ENCODE measurements at places on chromosomes 13 and 19.

- no peak for DNase-seq
- no peak overlapping the region for H3K4me3 ChIP-seq
- no peak overlapping the region for H3K27ac ChIP-seq
- peaks cover 7% of the 10 kb centered on the region for H3K4me1 ChIP-seq
- no peaks in the 10 kb centered on the region for H3K36me3 ChIP-seq
- peaks cover 59% of the 10 kb centered on the region for H3K27me3 ChIP-seq
Observed at GRCh38 chr19:1691589-1692290, 39.3 kb upstream of the TCF3 start.

DNA sequence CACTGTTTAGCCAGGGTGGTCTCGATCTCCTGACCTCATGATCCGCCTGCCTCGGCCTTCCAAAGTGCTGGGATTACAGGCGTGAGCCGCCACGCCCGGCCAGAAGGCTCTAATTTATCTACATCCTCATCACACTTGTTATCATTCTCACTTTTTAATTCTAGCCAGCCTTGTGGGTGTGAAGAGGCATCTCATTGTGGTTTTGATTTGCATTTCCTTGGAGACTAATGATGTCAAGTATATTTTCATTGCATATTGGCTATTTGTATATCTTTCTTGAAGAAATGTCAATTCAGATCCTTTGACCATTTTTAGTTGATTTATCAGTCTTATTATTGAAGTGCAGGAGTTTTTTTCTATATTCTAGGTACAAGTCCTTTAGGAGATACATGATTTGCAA lies 27.7 kb upstream of the HIF3A start:
- H3K4me1 ChIP-seq: peaks cover 11% of the 10 kb centered on the region
- H3K36me3 ChIP-seq: peaks cover 5% of the 10 kb centered on the region
- no peak for DNase-seq
- H3K4me3 ChIP-seq: no peak overlapping the region
- no peak overlapping the region for H3K27ac ChIP-seq

GRCh38 chr19:30226464-30227011 lies 145.6 kb upstream of the ZNF536 start:
- H3K36me3 ChIP-seq: no peaks in the 10 kb centered on the region
- no peak for DNase-seq
- H3K4me1 ChIP-seq: peaks cover 15% of the 10 kb centered on the region
- peak overlapping the region; percentile 92 for H3K4me3 ChIP-seq
- H3K27ac ChIP-seq: no peak overlapping the region

GRCh38 chr19:17402982-17403855 lies 2.2 kb downstream of the BST2 start:
- H3K36me3 ChIP-seq: peaks cover 31% of the 10 kb centered on the region
- peaks cover 40% of the 10 kb centered on the region for H3K4me1 ChIP-seq
- peak overlapping the region; percentile 88 for H3K4me3 ChIP-seq
- H3K27me3 ChIP-seq: no peaks in the 10 kb centered on the region
- DNase-seq: no peak
- peak overlapping the region; percentile 82 for H3K27ac ChIP-seq

- no peaks in the 10 kb centered on the region for H3K4me1 ChIP-seq
- no peak for DNase-seq
- H3K4me3 ChIP-seq: no peak overlapping the region
- H3K36me3 ChIP-seq: peaks cover 5% of the 10 kb centered on the region
- no peak overlapping the region for H3K27ac ChIP-seq
Observed at GRCh38 chr13:49904729-49905456, 31.2 kb downstream of the SPRYD7 start.

- H3K27ac ChIP-seq: no peak overlapping the region
- H3K4me1 ChIP-seq: no peaks in the 10 kb centered on the region
- no peaks in the 10 kb centered on the region for H3K36me3 ChIP-seq
- DNase-seq: no peak
- H3K27me3 ChIP-seq: no peaks in the 10 kb centered on the region
- no peak overlapping the region for H3K4me3 ChIP-seq
Observed at GRCh38 chr13:108549934-108550333, 79.5 kb upstream of the MYO16 start.

- no peak overlapping the region for H3K4me3 ChIP-seq
- DNase-seq: no peak
- H3K4me1 ChIP-seq: no peaks in the 10 kb centered on the region
- no peaks in the 10 kb centered on the region for H3K27me3 ChIP-seq
- no peak overlapping the region for H3K27ac ChIP-seq
- peaks cover 2% of the 10 kb centered on the region for H3K36me3 ChIP-seq
Observed at GRCh38 chr13:43000676-43001075, 8.6 kb upstream of the EPSTI1 start.

DNA sequence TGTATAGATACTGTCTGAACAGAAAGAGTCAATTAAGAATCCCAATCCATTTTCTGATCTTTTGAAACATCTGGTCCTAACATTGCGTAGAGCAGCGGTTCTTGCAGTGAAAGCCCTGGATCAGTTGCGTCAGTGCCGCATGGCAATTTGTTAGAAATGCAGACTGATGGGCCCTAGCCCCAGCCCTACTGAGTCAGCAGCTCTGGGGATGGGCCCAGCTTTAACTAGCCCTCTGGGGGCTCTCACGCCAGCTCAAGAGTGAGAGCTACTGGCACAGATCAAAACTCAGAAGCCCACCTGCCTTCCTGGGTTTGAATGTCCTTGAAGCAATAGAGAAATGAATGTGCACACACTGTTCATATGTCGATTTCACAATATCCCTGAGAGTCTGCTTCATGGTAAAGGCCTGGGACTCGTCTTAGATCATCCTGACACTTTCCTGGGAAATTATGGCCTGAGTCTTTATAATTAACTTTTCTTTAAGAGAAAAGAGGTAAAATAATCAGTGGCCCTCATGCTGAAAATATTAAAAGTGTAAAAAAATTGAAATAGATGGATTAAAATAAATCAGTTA lies 206.8 kb upstream of the TMTC4 start:
- H3K27me3 ChIP-seq: peaks cover 25% of the 10 kb centered on the region
- no peak overlapping the region for H3K27ac ChIP-seq
- no peaks in the 10 kb centered on the region for H3K36me3 ChIP-seq
- no peak overlapping the region for H3K4me3 ChIP-seq

DNA sequence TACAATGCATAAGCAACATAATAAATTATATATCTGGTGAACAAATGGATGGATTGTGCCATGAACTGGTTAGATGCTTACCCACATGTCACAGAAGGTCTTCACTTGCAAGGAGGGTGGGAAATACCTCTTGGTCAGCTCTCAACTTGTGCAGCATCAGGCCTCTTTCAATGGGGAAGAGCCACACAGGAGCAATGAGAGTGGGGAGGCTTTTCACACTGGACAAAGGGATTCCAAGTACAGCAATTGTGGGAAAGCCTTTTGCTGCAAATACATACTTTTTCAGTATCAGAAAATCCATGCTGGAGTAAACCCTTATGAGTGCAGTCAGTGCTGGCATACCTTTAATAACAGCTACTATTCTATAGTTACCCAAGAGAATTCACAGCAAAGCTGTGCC lies 11.8 kb upstream of the ZNF543 start:
- no peaks in the 10 kb centered on the region for H3K27me3 ChIP-seq
- peaks cover 2% of the 10 kb centered on the region for H3K4me1 ChIP-seq
- DNase-seq: no peak
- no peak overlapping the region for H3K4me3 ChIP-seq
- H3K27ac ChIP-seq: peak overlapping the region; percentile 51

- H3K4me3 ChIP-seq: no peak overlapping the region
- peaks cover 8% of the 10 kb centered on the region for H3K4me1 ChIP-seq
- H3K36me3 ChIP-seq: peaks cover 3% of the 10 kb centered on the region
- DNase-seq: no peak
- H3K27me3 ChIP-seq: peaks cover 73% of the 10 kb centered on the region
Observed at GRCh38 chr13:113916330-113916815, 52.5 kb upstream of the GAS6 start.

DNA sequence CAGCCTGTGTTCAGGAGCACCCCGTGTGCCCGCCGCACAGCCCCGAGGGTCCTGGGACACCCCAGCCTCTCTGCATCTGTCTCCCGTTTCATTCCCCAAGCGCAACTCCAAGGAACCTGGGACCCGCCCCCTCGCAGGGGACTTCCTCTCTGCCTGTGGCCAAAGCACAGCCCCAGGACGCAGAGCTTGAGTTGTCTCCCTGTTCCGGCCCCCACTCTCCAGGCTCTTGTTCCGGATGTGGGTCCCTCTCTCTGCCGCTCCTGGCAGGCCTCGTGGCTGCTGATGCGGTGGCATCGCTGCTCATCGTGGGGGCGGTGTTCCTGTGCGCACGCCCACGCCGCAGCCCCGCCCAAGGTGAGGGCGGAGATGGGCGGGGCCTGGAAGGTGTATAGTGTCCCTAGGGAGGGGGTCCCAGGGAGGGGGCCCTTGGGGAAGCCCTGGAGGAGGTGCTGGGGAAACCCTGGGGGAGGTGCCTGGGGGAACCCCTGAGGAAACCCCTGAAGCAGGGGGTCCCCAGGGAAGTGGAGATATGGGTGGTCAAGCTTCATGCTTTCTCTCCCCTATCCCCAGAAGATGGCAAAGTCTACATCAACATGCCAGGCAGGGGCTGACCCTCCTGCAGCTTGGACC lies 1.3 kb downstream of the HCST start:
- H3K4me3 ChIP-seq: peak overlapping the region; percentile 96
- peaks cover 41% of the 10 kb centered on the region for H3K36me3 ChIP-seq
- no peaks in the 10 kb centered on the region for H3K27me3 ChIP-seq
- DNase-seq: peak; percentile 85

- H3K36me3 ChIP-seq: peaks cover 78% of the 10 kb centered on the region
- peaks cover 5% of the 10 kb centered on the region for H3K4me1 ChIP-seq
- H3K4me3 ChIP-seq: no peak overlapping the region
- peak overlapping the region; percentile 72 for H3K27ac ChIP-seq
Observed at GRCh38 chr19:47493378-47494210, 9.6 kb upstream of the KPTN start.

GRCh38 chr19:2811735-2812413 lies 7.8 kb upstream of the ZNF554 start:
- H3K27ac ChIP-seq: no peak overlapping the region
- no peaks in the 10 kb centered on the region for H3K4me1 ChIP-seq
- no peak for DNase-seq

GRCh38 chr19:14078411-14078810 lies 5.8 kb downstream of the MISP3 start:
- H3K27me3 ChIP-seq: no peaks in the 10 kb centered on the region
- H3K36me3 ChIP-seq: peaks cover 11% of the 10 kb centered on the region
- DNase-seq: no peak
- H3K4me3 ChIP-seq: no peak overlapping the region
- peaks cover 32% of the 10 kb centered on the region for H3K4me1 ChIP-seq

DNA sequence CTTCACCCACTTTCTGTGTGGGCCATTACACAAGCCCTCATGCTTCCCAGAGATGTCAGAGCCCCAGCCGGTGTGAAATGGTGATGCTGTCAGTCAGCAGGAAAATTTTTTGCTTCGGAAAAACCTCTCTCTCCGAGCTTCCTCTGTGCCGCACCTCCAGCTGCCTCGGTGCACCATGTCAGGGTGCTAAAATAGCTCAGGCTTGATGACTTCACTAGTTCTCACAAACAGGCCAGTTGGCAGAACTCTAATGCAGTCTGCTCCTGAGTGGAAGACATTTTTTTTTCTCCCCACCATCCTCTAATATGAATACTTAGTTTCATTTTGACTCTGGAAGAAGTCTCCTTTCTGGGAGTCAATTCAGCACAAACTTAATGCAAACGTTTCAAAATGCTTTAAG lies 71.3 kb downstream of the KLF12 start:
- peaks cover 4% of the 10 kb centered on the region for H3K36me3 ChIP-seq
- H3K27me3 ChIP-seq: no peaks in the 10 kb centered on the region
- H3K4me3 ChIP-seq: peak overlapping the region; percentile 91

GRCh38 chr19:33644284-33644836 lies 22.6 kb downstream of the CHST8 start:
- H3K36me3 ChIP-seq: no peaks in the 10 kb centered on the region
- no peaks in the 10 kb centered on the region for H3K4me1 ChIP-seq
- H3K27me3 ChIP-seq: peaks cover 18% of the 10 kb centered on the region
- H3K4me3 ChIP-seq: no peak overlapping the region

DNA sequence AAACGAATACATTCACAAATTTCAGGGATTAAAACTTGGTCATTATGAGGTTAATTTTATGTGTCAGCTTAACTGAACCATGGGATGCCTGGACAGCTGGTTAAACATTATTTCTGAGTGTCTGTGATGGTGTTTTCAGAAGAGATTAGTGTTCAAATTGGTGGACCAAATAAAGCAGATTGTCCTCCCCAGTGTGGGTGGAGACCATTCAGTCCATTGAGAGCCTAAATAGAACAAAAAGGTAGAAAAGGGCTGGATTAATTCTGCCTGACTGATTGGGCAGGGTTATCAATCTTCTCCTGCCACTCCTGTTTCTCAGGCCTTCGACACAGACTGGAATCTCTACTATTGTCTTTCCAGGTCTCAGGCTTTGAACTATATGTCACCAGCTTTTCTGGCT lies 203.8 kb upstream of the SLITRK6 start:
- no peaks in the 10 kb centered on the region for H3K36me3 ChIP-seq
- no peak overlapping the region for H3K27ac ChIP-seq
- no peak overlapping the region for H3K4me3 ChIP-seq
- H3K27me3 ChIP-seq: no peaks in the 10 kb centered on the region

- H3K36me3 ChIP-seq: peaks cover 3% of the 10 kb centered on the region
- no peak overlapping the region for H3K4me3 ChIP-seq
- no peaks in the 10 kb centered on the region for H3K4me1 ChIP-seq
- peaks cover 45% of the 10 kb centered on the region for H3K27me3 ChIP-seq
- no peak overlapping the region for H3K27ac ChIP-seq
Observed at GRCh38 chr13:95620825-95621498, 23.5 kb downstream of the DZIP1 start.

GRCh38 chr19:6516659-6517291 lies 14.1 kb upstream of the TNFSF9 start:
- H3K4me1 ChIP-seq: peaks cover 36% of the 10 kb centered on the region
- peak overlapping the region; percentile 88 for H3K27ac ChIP-seq
- no peaks in the 10 kb centered on the region for H3K27me3 ChIP-seq
- DNase-seq: peak; percentile 93
- peaks cover 6% of the 10 kb centered on the region for H3K36me3 ChIP-seq

DNA sequence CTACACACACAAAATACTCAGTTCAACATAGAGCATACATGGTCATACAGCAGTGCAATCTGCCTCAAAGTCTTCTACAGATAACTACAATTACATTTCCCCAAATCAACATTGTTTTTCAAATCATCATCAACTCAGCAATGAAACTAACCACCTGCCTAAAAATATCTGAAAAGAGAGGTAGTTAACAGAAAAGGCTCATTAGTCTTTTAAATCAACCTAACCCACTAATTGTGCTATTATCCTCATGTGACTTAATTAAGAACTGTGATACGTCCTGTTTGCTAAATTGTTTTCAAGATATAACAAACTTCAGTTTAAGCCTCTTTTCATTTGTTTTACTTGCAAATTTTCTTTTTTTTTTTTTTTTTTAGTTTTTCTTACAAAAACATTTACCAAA lies 65.4 kb downstream of the VWA8 start:
- no peak for DNase-seq
- no peaks in the 10 kb centered on the region for H3K27me3 ChIP-seq
- H3K36me3 ChIP-seq: peaks cover 5% of the 10 kb centered on the region
- H3K4me1 ChIP-seq: no peaks in the 10 kb centered on the region

Data from effector memory CD8-positive, alpha-beta T cell (primary cell).